H54 (cell line): ENCODE measurements at places on chromosomes 12 and 14.

DNA sequence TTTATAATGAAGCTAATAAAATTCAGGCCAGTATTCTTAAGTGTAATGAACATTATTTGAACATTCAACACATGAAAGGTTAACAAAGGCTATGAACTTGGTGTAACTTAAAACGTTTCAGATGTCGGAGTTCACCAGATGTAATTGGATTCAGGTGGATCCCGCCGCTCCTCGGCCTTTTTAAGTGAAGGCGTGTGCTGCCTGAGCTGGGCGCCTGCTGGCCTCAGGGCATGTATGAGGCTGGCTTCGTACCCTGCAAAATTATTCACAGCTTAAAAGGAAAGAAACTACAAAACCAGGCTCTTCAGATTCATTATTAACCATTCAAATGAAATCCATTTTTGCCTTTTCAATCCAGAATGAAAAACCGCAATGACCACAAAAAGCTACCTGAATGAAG, 69.9 kb downstream of the WIF1 start:
- DNase-seq, result no peak

DNA sequence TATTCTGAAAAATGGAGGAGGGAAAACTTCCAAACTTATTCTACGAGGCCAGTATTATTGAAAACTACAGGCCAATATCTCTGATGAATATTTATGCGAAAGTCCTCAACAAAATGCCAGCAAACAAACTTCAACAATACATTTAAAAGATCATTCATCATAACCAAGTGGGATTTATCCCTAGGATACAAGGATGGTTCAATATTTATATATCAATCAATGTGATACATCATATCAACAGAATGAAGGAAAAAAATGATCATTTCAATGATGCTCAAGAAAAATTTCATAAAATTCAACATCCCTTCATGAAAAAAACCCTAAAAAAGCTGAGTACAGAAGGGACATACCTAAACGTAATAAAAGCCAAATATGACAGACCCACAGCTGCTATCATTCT, 45.9 kb upstream of the LMNTD1 start:
- no peak for DNase-seq

DNA sequence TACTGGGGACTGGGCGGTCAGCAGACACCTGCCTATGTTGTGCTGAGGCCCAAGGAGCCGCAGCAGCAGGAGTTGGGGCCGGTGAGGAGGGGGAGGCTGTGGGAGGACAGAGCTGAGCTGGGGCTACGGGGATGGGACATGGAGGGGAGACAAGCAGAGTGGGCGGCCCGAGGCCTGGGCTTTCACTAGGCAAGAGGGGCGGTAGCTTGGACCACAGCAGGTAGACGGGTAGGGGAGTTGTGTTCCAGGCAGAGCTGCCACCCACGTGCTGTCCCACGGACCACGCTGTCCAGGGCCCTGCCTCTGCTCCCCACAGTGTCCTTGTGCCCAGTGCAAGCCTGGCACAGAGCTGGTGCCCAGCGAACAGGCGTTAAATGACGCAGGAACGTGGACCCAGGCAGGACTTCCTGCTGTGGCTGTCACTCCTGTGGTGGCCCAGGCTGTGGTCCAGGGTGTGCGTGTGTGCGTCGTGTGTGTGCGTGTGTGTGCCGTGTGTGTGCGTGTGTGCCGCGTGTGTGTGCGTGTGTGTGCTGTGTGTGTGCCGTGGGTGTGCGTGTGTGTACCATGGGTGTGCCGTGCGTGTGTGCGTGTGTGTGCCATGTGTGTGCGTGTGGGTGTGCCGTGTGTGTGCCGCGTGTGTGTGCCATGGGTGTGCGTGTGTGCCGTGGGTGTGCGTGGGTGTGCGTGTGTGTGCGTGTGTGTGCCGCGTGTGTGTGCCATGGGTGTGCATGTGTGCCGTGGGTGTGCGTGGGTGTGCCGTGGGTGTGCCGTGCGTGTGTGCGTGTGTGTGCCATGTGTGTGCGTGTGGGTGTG, 6.8 kb downstream of the CEP170B start:
- no peak for DNase-seq

DNA sequence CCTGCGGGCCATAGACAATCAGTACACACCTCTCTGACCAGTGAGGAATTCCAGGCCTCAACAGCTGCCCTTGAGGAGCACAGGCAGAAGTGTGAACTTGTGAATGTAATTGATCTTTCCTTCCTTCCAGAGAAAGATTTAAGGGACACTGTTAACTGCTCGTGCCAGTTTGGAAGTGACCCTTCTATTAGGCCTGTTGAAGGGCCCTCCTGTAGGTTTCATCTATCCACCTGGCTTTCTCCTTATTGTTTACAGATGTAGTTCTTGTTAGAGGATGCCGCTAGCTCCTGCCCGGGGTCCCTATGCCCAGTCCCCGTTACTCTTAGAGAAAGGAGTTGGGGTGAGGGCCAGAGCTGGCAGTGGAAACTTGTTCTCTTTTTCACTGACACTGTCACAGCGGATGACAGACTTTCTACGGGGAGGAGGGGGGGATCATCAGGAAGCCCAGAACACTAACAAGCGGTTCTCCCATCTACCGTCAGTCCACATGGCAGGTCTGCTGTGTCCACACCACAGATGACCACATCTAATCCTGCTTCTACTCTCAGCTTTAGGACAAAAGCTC, 42.6 kb downstream of the SH2B3 start:
- DNase-seq, result no peak

- DNase-seq, result peak; percentile 40
Observed at GRCh38 chr14:69535230-69535848, 39.3 kb downstream of the CCDC177 start.

DNA sequence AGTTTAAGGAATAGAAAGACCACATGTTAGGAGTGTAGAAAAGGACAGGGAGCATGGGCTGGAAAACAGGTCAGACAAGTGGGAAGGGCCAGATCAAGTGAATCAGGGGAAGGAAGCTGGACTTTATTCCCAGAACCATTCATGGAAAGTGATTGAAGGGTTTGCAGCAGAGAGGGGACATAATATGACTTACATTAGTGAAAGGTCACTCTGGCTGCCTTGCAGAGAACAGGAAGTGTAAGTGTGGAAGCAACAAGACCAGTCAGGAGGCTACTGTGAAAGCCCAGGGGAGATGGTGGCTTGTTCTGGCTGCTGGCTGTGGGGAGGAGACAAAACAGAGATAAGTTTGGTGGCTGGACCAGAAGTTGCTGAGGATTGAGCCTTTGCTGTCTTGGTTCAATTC, 69.1 kb downstream of the VCPKMT start:
- no peak for DNase-seq

DNA sequence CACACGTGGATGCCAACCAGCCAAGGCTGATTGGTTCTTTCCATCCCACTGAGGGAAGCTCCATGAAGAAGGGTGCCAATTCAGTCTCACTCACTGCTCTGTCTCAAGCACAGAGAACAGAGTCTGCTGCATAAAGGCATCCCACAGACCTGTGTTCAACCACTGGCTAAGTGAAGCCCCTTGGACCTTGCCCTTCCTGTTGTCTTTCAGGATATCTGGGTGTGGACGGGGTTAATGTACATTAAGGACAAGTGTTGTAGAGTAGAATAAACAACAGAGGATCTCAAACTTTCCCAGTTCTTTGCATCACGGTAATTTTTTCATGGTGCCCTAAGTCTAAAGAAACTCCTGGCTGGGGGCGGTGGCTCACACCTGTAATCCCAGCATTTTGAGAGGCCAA, 33.1 kb upstream of the GPATCH2L start:
- no peak for DNase-seq

DNA sequence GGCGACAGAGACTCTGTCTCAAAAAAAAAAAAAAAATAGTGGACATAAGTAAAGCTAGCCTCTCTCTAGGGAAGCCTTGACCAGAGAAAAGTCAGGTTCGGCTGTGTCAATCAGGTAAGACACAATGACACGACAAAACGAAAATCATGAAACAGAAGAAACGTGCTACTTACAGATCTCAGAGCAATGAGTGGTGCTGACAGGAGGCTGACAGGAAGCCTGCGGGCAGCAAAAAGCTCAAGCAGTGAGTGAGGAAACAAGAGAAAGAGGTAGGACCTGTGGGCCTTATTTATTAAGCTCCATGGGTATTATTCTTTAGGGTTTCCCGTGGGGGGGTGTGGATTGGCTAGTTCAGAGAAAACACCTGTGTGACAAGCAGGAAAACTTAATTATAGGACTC, 363.1 kb downstream of the KCNH5 start:
- DNase-seq, result no peak

DNA sequence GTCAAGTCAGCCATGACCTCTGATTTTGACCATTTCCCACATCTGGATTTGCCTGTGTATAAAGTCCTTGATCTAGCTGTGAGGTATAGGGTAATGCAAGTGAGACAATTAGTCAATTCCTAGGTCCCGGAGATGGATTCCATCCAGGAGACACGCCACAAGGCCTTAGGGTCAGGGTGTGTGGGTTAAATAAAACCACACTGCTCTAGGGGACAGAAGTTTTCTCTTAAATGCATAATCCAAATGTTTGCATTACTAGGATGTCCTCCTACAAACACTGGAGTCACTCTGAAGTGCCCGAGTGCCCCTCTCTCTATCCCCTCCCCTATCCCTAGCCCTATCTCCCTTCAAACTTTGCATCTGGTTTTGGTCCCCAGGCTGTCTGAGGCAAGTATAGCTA, 26.8 kb downstream of the LRIG3 start:
- no peak for DNase-seq

DNA sequence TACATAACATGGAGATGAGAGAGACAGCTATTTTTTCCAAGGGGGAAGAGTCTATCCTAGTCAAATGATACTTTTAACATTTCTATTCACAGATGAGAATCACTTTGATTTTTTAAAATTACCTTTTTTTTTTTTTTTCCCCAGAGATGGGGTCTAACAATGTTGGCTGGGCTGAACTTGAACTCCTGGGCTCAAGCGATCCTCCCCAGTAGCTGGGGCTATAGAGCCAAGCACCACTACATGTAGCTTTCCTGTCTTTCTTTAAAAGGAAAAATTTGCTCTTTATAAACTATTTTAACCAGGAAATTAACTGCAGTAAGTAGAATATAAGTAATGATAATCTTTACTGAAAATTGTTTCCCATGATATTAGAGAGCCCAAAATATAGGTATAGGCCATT, 3.3 kb downstream of the PRICKLE1 start:
- DNase-seq, result no peak

GRCh38 chr12:24991209-24992049, 42.5 kb upstream of the BCAT1 start:
- peak; percentile 31 for DNase-seq

- DNase-seq, result no peak
Observed at GRCh38 chr12:48875944-48876515, 10.4 kb upstream of the RND1 start.

DNA sequence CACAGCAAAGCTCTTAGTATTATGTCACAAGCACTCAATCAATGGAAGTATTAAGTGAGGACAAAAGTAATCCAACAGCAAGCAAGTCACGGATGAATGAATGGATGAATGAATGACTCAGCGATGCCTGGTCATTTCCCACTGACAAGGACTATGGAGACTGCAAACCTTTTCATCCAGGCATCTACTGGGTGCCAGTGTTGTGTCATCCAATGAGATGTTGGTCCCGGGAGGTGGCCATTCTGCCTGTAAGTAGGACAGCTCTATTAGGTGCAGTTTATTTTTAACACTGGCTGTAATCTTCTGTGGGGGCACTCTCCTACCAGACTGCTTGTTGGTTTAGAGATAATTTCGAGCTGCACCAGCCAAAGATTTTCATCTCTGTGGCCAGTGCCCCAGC, 39.4 kb downstream of the STAB2 start:
- DNase-seq, result peak; percentile 19

- no peak for DNase-seq
Observed at GRCh38 chr12:120865098-120865497, 39.1 kb downstream of the SPPL3 start.

DNA sequence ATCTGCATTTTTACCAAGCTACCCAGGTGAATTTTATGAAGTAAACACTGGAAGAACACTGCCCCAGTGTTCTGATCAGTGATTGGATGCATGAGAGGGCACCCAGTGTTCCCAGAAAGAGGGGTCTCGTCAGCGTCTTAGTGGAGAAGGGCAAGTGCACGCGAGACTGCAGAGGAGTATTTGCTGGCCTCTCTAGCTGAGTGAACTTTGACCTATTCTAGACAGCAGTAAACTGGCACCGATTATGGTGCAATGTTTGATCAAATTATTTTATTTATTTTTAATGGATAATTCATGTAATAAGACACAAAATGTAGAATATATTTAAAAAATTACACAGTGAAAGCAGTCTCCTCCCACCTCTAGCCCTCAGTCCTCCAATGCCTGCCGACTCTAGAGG, 5.3 kb upstream of the GALNT8 start:
- no peak for DNase-seq

- no peak for DNase-seq
Observed at GRCh38 chr12:125340791-125341190, 275.6 kb downstream of the AACS start.

GRCh38 chr12:117064596-117064995, 34.6 kb downstream of the TESC start:
- DNase-seq, result no peak

DNA sequence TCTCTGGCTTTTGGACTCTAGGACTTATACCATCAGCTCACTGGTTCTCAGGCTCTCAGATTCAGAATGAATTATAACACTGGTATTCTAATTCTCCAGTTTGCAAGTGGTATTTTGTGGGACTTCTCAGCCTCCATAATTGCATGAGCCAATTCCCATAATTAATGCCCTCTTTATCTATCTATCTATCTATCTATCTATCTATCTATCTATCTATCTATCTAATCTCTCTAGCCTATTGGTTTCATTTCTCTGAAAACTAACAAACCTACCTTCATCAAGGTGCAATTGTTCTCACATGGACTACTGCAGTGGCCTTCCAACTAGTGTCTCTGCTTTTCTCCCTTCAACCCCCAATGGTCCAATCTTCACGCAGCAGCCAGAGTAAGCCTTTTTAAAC, 507.4 kb downstream of the ETNK1 start:
- no peak for DNase-seq

DNA sequence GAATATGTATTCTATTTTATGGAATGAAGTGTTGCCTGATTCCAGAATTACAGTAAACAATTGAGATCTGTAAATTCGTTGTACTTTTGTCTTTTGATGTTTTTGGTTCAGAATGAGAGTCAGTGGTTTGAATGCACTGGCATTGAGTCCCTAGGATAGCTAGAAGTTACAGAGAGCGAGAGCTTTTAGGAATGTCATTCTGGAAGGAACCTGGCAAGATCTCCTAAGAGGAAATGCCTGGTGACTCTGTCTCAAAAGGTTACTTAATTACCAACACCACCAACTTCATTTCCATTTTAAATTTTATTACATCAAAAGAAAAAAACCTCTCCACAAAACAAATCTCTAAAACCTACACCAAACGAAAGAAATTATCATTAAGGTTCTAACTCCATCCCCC, 6.0 kb upstream of the CEBPE start:
- DNase-seq, result no peak

DNA sequence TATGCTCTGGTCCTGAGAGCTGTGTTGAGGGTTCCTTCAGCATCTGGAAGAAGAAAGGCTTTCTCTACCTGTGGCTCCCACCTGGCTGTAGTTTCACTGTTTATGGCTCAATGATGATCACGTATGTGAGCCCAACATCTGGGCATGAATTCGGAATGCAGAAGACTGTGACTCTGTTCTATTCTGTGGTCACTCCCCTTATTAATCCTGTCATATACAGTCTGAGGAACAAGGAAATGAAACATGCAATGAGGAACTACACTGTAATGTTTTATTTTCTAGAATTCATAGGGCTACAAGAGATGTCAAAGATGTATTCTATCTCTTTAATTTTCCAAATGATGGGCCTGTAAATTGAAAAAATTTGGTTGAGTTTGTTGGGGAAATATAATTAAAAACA, 10.8 kb upstream of the OR11G2 start:
- no peak for DNase-seq

- peak; percentile 30 for DNase-seq
Observed at GRCh38 chr14:68458840-68459469, 333.9 kb downstream of the ZFP36L1 start.
